ENCODE measurements at places on chromosomes 13 and 19.

- DNase-seq: no peak
Observed at GRCh38 chr13:99941911-99942310, 29.7 kb downstream of the ZIC5 start.

GRCh38 chr13:44976949-44977583 is 12.2 kb downstream of the NUFIP1 start:
- no peak for DNase-seq

- DNase-seq: no peak
Observed at GRCh38 chr13:25966086-25966485, 85.7 kb downstream of the SHISA2 start.

GRCh38 chr19:55118401-55118991 is 1.1 kb upstream of the PPP1R12C start:
- DNase-seq: peak; percentile 83

GRCh38 chr13:27395007-27395510 is 29.4 kb upstream of the GTF3A start:
- no peak for DNase-seq

- no peak for DNase-seq
Observed at GRCh38 chr13:72788831-72789230, 6.9 kb downstream of the PIBF1 start.
